Suprapubic skin (tissue), 4 donors: ENCODE measurements at places on chromosomes 6 and 20. TPM values are rescaled to one million over a fixed set of nuclear protein-coding genes. Genes with fewer than 3 reads are reported as not detected.

The COL21A1 gene
- total RNA-seq, result 4.5 TPM

The RSPH3 gene
- 13.6 TPM for total RNA-seq

The TBC1D32 gene
- total RNA-seq, result 9.1 TPM

The ANKRD66 gene
- total RNA-seq, result not detected

The NPEPL1 gene
- 53.7 TPM for total RNA-seq

The OOEP gene
- total RNA-seq, result 0.87 TPM

The OR2H1 gene
- not detected for total RNA-seq

The SIRPA gene
- 45.8 TPM for total RNA-seq

GRCh38 chr20:10276878-10277580, 58.4 kb downstream of the SNAP25 start:
- no peak for DNase-seq

DNA sequence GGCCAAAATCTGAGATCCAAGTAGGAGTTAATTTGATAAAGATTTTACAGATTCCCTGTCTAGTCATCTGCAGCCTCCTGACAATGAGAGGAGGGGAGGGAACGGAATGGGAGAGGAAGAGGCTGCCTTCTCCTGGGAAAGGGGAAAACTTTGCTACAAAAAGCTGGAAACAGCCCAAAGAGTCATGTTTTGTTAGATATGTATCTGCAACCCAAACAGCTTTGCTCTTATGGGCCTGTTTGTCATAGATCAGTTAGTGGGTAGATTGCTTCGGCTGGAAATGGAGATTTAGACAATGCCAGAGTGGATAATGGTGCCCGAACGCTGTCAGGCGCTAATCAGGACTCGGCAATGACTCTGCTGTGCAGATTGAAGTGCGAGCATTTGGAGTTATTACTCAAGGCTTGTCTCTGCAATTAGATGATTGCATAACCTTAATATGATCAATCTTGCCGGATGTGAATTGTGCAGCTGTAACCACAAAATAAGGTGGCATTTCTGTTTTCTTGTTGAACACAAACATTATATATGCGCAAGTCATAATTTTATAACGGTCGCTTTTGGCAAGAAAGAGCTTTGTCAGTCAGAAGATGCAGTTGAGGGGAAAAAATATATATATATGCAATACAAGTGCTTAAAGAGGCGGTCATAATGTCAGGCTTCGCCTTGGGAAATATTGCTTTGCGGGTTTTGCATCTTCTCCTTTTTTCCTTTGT, 92.4 kb upstream of the MAFB start:
- DNase-seq, result no peak

DNA sequence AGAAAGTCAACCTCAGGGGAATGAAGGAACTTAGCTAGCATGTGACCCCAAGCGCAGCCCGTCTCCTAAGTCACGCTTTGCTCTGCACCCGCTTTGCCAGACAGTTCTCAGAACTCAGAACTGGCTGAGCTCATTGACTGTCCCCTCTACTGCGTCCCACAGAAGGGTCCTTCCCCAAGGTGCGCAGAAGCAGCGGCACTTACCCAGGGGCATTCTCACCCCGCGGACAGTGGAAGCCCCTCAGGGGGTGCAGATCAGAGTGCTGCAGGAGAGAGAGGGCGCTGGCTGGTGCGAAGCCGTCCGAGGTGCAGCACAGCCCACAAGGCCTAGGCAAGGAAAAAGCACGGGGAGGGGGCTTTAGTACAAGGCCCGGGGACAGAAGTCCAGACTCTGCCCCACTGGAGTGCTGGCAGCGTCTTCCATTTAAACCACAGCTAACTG, 807 bp downstream of the SNHG17 start:
- no peak for DNase-seq

DNA sequence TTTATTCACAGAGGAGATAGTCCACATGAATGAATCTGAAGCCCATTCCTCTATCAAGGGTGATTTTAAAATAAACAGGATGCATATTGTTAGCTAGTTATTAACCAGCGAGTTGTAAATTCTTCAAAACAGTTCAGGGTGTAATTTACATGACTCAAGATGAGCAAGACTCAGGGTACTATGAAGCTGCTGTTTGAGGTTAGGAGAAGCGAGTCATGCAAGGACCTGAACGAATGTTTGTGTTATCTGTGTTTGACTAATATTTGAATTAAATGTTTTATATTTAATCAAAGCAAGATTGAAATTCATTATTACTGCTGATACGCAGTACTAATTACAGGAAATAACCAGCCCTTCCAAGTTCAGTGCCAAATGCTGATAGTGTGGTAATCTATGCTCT, 191.1 kb downstream of the SAMD5 start:
- DNase-seq, result no peak

DNA sequence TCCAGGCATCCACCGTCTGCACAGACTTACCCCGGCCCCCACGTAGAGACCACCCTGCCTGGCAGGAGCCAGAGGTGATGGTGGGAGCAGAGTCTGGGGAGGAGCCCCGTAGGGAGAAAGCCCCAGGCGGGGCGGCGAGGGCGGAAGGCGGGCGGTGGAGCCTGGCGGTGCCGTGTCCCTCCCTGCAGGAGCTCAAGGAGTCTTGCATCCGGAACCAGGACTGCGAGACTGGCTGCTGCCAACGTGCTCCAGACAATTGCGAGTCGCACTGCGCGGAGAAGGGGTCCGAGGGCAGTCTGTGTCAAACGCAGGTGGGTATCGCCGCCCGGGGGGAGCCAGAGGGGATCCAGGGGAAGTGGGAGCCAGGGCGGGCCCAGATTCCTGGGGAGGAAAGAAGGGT, 6.0 kb downstream of the CLPSL1 start:
- no peak for DNase-seq

- DNase-seq, result no peak
Measured at GRCh38 chr20:53099856-53100255, 127.7 kb downstream of the TSHZ2 start.

GRCh38 chr6:119061215-119061614, 17.2 kb downstream of the FAM184A start:
- no peak for DNase-seq

DNA sequence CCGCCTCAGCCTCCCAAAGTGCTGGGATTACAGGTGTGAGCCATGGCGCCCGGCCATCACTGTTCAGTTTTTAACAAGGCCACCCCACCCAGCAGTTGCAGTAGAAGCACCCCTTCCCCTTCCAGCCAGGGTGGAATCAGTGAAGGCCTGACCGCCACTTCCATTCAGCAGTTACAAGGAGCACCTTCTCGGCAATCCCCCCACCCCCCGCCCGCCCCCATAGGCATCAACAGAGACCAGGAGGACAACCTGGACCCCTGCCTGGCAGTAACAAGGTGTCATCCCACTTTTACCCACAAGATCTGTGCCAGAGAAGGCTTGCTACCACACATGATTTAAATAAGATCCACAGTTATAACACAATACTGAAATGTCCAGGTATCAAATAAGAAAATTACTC, 23.1 kb downstream of the NCR2 start:
- DNase-seq, result no peak

GRCh38 chr6:56984361-56984760, 29.5 kb downstream of the BEND6 start:
- DNase-seq, result no peak

DNA sequence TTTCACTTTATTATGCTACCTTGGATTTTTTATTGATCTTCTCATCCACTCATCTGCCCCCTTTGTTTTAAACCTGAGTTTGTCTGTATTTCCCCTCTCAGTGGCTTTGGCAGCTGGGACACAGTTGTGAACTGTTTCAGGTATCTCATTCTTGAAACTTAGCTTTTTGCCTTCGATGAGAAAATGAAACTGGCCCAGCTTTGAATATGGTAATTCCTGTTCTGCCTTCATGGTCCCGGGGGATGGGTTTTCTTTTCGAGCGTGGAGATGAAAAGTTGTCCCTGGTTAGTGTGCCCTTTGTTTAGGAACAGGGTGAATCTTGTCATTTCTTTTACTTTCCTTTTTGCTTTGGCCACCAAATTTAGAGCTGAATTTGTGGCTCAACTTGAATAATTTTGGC, 25.6 kb downstream of the DHX35 start:
- no peak for DNase-seq

DNA sequence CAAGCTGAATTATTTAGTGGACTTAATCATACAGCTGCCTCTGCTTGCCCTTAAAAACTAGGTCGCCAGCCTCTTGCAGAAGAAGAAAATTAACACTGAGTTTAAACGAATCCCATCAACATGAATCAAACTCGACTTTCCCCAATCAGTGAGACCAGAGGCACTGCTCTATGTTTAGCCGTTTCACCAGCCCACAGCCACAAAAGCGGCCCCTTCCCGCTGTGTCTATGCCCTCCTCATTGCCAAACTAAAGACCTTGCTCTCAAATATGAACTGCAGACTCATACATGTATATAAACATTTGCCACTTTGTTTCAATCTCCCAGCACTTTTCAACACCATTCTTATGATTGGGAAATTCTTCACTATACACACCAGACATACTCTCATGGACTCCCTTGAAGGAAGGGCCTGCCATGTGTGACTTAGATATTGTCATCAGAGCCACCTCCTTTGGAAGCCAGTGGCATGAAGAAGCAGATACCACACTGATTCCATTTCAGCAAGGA, 105.8 kb upstream of the ADGRF1 start:
- DNase-seq, result no peak

GRCh38 chr20:62208061-62208794, 11.8 kb downstream of the HRH3 start:
- no peak for DNase-seq

GRCh38 chr20:4040283-4041179, 25.2 kb upstream of the RNF24 start:
- DNase-seq, result no peak

DNA sequence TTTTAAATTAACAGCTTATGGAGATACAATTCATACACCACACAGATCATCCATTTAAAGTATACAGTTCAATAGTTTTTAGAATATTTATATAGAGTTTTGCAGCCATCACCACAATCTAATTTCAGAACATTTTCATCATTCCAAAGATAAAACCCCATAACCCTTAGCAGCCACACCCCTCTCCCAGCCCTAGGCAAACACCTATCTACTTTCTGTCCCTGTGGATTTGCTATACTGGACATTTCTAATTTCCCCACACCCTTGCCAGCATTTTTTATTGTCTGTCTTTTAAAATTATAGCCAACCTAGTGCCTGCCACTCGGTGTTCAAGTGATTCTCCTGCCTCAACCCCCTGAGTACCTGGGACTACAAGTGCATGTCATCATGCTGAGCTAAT, 23.0 kb upstream of the AKAP7 start:
- DNase-seq, result no peak

DNA sequence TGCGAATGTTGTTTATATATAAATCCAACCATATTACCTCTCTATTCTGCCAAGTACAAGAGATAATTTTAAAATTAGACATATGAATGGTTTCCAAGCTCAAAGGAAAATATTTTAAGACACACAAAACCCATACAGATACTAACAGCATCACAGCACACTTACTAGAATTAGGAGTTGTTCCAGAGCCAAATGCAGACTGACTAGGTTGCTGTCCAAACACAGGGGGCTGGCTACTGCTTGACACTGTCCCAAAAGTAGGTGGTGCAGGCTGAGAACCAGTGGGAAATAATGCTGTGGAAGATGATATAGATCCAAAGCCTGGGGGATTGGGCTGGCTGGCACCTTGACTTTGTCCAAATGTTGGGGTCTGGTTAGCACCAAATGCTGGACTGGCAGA, 24.3 kb downstream of the FAM8A1 start:
- DNase-seq, result no peak

- DNase-seq, result no peak
Measured at GRCh38 chr20:62801284-62802010, 3.2 kb upstream of the OGFR start.

DNA sequence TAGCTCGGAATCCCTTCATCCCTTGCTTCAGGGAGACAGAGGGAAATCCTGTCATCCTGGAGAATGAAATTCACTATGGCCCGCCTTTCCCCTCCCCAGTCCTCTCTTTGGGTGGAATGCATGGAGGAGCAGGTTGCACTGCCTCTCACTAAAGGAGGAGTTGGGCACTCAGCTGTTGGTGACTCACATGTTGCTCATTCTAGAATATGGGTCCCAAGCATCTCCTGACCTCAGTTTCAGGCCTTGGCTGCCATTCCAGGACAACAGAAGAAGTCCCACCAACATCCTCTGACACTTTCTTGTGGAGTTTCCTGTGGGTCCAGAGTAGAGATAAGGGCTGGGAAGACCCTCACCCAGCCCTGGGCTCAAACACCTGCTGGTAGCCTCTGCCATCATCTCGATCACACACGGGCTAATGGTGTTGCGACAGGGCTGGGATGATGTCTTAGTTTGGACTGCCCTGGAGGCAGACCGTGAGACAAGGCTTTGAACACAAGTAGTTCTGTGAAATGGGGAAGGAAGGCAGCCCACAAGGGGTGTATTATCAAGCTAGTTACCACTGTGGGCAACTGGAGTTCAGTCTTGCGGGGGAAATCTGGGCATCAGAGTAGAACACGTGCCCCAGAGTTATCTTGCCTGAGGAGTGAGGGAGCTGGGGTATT, 52.4 kb upstream of the RNF24 start:
- no peak for DNase-seq

DNA sequence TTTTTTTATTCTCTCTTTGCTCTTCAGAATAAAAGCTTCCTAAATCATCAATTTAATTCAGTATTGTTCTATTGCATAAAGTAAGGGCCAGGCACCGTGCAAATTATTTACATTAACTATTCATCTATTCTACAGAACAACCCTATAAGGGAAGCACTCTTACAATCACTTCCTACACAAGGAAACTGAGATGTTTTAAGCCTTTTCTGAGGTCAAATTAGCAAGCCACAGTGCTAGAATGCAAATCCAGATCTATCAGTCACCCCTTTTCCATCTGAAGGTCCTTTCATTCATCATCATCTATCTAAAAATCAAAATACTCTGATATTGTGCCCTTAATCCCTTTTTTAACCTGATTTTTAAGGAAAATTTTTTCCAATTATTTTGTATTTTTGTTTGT, 31.2 kb downstream of the FRK start:
- no peak for DNase-seq

DNA sequence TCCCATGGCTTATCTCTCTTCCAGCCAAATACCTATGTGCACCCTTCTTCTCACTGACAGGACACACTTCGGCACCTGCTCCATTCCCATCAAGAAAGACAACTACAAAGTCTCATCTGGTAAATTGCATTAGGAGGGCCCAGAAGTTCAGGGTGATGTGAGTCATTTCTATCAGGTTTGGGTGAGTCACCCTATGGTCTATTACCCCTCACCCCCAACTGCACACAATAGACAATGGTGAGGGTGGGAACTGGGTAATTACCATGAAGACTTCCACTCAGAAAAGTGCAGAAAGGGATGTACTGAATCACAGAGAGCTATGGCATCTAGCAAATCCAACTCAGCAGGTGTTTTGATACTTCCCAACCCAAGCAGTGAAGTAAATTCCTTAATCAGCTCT, 54.8 kb downstream of the OPN5 start:
- no peak for DNase-seq

- DNase-seq, result no peak
Measured at GRCh38 chr20:55099251-55099650, 623.9 kb downstream of the DOK5 start.

- DNase-seq, result no peak
Measured at GRCh38 chr6:170229851-170230519, 60.9 kb downstream of the DLL1 start.

GRCh38 chr6:24581084-24581669, 64.8 kb downstream of the KIAA0319 start:
- DNase-seq, result no peak

- peak; percentile 41 for DNase-seq
Measured at GRCh38 chr6:35359744-35360348, 17.5 kb downstream of the PPARD start.
